ENCODE measurements at places on chromosomes 11 and 22. TPM values are rescaled to one million over a fixed set of nuclear protein-coding genes. Genes with fewer than 3 reads are reported as not detected.

RAB30 gene
- total RNA-seq = 12.5 TPM

TEX54 gene
- total RNA-seq = not detected

DNA sequence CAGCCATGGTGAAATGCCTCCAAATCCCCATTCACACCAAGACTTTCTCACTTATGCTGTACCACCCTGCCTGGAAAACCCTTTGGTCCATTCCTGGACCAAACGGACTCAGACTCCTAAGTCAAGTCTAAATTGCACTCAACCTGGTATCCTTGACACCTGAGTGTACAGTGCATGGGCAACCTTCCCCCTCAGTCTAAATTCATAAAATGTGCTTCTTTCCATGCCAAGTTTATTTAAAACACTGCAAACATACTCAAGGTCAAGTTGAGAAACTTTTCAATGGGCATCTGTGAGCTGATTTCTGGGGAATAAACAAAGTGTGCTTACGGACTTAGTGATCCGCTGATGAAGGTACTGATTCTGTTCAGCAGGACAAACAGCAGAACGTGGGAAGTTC lies 26.4 kb downstream of the HIRA start:
- DNase-seq = no peak

XKR3 gene
- not detected for total RNA-seq

DNA sequence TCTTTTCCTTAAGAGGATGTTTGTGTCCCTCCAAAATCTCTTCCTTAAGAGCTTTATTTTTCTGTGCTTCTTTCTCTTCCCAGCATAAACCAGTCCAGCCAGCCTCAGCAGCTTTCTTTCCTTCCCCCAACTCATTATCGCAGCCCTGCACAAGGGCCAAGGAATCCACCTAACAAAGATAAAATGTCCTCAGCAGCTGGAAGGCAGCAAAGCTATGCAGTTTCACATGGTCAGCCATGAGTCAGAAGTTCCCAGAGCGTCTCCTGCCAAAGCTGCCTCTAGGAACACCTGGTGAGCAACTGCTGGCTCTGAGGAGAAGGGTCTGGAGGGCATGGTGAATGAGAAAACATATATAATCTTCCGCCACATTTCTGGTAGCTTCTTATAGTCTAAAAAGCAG lies 45.3 kb upstream of the HMGXB4 start:
- DNase-seq = no peak

GAL gene
- total RNA-seq = not detected

DNA sequence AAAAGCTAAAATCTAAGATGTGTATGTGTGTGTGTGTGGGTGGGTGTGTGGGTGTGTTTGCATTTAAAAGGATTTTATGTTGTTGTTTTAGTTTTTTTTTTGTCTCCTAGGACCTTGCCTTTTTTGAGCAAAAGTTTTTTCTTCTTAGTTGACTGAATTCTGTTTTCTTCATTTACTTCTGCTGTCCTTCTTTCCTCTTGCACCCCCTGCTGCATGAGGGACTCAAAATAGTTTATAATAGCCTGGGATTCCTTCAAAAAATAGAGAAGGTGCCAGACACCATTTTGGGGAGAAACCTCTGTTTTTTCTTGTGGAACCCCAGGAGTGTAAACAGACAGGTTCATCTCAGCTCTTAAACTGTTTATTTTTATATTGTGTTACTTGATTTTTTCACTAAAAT lies 817.7 kb downstream of the TBC1D22A start:
- no peak for DNase-seq

ESRRA gene
- total RNA-seq = 51.9 TPM

P2RY2 gene
- total RNA-seq = 7.4 TPM

CSKMT gene
- total RNA-seq = 14.6 TPM

MIOX gene
- total RNA-seq = not detected

DNA sequence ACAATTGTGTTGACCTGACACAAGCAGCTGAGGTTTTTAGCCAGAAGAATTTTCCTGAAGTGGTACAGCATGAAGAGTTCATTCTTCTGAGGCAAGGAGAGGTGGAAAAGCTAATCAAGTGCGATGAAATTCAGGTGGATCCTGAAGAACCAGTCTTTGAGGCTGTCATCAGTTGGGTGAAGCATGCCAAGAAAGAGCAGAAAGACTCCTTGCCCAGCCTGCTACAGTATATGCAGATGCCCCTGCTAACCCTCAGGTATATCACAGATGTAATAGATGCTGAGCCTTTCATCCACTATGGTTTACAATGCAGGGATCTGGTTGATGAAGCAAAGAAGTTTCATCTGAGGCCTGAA lies 12.9 kb upstream of the SCARF2 start:
- DNase-seq = no peak

GRCh38 chr22:34784056-34784455 lies 281.9 kb upstream of the ISX start:
- DNase-seq = no peak

GRCh38 chr11:122004446-122004845 lies 111.6 kb downstream of the BLID start:
- no peak for DNase-seq

DNA sequence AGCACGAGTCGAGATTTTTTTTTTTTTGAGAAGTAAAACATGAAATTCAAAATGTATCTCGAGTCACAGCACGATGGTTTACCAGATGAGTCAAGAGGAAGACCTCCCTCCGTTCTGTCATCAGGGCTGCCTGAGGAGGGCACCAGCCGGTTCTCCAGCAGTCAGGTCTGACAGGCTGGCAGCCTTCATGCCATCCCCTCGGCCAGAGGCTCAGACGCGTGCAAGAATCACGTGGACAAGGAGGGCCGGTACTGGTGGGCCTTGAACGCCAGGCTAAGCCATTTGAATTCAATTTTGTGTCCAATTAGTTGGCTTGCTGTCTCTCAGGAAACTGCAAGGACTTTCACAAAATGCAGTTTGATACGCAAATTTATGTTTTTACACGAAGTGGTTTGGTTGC lies 1412.2 kb downstream of the BRD1 start:
- DNase-seq = no peak

DNA sequence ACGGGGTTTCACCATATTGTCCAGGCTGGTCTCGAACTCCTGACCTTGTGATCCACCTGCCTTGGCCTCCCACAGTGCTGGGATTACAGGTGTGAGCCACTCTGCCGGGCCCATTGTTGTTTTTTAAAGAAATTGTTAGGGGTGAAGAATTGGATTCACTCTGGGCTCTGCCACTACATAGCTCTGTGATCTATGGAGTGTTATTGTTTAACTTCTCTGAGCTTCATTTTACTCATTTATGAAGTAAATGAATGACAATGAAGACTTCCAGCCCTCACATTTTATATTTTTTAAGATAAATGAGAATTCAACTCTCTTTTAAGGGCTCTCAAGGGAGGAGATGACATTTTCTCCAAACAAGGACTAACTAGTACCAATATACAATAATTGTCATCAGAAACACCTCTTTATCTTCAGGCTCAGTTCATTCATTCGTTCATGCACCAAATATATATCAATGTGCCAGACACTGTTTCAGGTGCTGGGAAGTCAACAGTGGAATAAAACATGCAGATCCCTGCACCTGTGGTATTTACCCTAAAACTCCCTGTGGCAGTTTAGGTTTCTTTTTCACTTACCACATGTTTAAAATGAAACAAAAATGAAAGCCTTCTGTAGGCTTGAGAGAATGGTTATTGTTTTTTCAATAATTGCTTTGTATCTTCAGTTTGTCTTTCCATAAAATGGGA lies 23.5 kb upstream of the GRAMD1B start:
- no peak for DNase-seq

RIMBP3C gene
- total RNA-seq = 0.41 TPM

DNA sequence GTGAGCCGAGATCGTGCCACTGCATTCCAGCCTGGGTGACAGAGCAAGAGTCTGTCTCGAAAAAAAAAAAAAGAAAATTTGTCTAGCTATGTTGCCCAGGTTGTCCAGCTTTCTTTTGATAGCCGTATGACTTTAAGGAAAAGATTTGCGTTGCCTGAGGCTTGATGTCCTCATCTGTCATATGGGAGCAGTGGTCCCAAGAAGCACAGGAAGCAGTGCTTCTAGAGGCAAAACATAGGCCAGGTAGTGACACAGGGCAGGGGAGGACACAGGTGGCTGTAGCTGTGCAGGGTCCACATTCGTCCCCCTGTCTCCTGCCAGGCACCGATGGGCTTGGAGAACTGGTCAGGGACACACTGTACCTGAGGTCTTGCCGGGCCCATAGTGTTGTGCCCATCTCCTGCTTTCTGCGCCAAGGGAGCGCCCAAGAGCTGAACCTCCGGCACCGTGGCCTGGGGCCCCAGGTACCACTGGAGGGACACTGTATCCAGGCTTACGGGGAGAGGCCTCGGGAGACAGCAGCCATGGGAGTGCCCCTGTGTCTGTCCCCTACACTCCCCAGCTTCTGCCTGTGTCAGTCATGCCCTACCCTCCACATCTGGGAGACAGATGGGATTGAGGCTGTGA lies 1.4 kb downstream of the LRRC74B start:
- no peak for DNase-seq

DNA sequence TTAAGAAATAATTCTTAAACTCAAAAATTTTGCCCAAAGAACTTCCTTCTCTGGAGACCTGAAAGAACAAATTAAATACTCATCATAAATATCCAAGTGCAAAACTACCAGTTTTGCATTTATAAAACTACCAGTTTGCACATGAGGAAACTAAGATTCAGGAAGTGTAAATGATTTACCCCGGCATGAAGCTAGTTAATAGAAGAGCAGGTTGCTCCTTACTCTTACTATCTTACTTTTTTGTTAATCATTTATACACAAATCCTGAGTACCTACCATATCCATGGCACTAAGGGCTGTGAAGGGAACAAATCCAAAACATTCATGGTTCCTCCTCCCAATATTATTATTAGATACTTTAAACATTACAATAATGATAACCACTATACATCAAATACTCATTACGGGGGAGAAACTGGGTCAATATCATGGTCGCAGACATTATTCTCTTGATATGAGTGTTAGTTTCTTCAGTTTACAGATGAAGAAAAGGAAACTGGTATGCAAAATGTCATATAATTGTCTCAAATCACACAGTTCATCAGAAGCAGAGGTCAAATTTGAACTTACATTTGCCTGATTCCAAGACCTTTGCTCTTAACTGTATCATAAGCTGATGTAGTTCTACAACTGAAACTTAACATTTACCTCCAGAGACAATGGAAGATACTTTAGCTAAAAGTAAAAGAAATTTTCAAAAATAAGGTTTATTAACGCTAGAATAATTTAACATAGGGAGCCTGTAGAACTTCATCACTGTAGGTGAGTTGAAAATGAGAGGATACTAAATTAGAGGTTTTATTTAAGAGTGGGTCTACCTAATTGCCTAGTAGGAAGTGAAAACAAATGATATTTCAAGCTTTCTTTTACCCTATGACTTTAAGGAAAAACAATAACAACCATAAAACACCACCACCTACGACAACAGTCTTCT lies 74.5 kb downstream of the FAM76B start:
- DNase-seq = no peak

DNA sequence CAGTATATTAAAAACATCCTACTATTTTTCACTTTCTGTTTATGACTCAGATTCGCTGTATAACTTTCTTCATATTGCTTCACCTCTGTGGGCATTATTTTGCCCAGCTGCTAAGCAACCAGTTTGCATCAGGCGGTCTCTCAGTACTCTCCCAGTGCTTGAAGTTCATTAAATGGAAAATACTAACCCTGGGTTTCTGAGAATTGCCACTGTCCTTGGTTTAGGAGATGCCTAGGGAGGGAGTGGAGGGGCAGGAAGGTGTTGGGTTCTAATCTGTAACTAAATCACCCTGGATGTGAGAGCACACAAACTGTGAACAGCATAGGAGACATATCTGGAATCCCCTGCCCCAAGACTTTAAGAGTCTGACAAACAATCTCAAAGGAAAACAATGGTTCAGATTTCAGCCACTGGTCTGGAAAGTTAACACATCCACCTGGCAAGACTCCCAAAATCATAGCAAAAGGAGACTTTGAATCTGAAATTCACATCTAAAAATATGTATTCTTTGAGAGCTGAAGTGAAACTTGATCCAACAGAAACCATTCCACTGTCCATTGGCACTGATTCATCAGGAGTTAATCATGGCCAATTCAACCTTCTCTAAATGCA lies 540.0 kb downstream of the SOX6 start:
- no peak for DNase-seq

DNA sequence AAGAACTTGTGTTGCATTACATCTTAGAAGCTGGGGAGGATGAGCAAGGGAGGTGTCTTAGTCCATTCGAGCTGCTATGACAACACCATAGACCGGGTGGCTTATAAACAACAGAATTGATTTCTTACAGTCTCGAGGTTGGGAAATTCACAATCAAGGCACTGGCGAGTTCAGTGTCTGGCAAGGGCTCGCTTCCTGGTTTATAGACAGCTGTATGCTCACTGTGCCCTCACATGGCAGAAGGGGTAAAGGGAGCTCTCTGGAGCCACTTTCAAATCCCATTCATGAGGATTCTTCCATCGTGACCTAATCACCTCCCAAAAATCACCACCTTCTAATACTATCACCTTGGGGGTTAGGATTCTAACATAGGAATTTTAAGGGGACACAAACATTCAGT lies 150.0 kb upstream of the NECTIN1 start:
- DNase-seq = no peak

DNA sequence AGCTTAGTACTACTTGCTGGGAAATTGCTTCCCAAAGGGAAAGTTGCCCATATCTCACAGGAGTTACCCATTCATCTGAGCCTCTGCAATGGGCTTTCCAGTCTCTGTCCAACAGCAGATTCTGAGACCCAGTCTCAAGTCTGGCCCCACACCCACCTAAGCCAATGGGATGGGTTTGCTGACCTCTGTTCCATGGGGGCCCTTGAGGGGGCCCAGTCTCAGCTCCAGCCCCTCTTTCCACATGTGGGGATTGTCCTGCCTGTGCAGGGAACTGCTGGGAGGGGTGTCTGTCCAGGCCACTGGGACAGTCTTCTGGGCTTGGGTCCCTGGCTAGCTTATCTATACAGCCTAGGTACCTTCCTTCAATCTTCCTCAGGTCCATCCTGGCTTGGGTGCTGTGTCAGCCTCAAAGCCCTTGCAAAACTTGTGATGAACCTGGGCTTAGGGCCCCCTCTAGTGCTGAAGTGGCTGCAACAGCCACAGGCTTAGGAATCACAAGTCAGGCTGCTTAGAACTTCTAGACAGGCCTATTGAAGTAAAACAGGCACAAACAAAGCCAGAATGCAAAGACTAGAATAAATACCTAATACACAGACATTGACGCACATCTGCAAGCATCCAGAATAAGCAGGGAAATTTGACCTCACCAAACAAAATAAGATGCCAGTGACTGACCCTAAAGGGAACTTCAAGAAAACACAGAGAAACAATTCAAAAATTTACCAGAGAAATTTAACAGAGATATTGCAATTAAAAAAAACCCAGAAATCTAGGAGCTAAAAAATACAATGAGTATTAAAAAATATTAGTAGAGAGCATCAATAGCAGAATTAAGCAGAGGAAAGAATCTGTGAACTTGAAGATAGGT lies 11.7 kb upstream of the PATL1 start:
- DNase-seq = peak; percentile 78

DNA sequence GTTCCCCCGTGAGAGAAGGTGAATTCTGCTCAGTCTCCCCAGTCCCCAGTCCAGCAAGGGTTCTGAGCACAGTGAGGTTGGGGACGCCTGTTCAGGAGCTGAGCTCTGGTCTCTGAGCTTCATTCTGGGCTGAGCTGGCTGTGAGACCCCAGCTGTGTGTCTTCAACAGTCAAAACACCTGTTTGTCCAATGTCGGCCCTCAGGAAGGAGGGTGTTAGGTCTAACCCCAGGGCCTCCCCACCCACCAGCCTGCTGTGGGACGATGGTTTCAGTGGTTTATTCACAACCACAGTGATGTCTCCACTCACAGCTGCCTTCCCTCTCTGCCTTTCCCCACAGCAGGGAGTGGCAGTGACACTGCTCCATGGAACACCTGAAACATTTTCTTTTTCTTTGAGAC lies 1282.9 kb downstream of the TBC1D22A start:
- DNase-seq = no peak

GRCh38 chr11:73404048-73404447 lies 27.8 kb downstream of the RELT start:
- DNase-seq = no peak

Data from upper lobe of right lung (tissue), 1 donor.